ENCODE measurements at places on chromosomes 2 and 18. TPM values are rescaled to one million over a fixed set of nuclear protein-coding genes. Genes with fewer than 3 reads are reported as not detected.

Gene FOXD4L1
- total RNA-seq: 0.09 TPM

DNA sequence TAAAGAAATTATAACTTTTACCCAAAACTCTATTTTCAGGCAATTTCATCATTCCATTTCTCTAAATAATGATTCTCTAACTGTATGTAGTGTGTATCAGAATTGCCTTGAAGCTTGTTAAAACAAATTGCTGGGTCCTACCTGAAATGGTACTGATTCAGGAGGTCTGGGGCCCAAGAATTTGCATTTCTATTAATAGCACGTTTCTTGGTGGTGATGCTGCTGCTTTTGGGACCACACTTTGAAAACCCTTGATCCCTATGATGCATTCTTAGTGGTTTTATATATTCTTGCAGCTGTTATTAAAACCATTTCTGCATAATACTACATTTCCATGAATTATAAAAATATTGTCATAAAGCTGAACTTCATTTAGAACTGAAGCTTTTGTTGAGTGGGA is 140.7 kb downstream of the NCK2 start:
- no peak overlapping the region for H3K4me3 ChIP-seq
- H3K36me3 ChIP-seq: peaks cover 6% of the 10 kb centered on the region
- no peaks in the 10 kb centered on the region for H3K27me3 ChIP-seq
- peak overlapping the region; percentile 80 for H3K27ac ChIP-seq
- DNase-seq: no peak

DNA sequence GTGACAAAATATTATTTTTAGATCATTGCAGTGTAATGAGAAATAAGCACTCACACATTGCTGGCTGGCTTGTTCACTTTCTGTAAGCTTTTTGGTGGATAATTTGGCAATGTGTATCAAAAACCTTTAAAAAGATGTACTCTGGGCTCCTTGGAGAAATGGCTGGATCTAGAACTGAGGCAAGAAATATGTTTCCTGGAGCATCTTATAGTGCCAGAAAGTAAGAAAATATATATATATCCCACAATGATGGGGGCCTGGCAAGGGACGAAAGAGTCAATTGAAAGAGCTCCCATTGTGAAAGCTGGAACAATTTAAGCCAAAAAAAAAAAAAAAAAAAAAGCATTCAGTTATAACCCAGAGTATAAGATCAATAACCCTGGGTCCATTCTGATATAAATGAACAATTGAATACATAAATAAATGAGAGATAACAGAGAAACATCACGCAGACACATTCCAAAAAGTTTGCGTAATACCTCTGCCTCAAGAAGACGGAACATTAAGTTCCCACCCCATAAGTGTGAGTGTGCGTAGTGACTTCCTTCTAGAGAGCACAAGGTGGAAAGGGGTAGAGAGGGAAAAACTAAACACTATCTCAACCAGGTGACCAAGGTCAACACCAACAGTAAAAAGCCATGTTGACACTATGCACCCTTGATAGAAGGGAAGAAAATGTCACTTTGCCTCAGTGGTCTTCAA is 77.5 kb downstream of the BIN1 start:
- H3K4me3 ChIP-seq: no peak overlapping the region
- no peak overlapping the region for H3K27ac ChIP-seq
- no peak for DNase-seq
- H3K4me1 ChIP-seq: peaks cover 15% of the 10 kb centered on the region

DNA sequence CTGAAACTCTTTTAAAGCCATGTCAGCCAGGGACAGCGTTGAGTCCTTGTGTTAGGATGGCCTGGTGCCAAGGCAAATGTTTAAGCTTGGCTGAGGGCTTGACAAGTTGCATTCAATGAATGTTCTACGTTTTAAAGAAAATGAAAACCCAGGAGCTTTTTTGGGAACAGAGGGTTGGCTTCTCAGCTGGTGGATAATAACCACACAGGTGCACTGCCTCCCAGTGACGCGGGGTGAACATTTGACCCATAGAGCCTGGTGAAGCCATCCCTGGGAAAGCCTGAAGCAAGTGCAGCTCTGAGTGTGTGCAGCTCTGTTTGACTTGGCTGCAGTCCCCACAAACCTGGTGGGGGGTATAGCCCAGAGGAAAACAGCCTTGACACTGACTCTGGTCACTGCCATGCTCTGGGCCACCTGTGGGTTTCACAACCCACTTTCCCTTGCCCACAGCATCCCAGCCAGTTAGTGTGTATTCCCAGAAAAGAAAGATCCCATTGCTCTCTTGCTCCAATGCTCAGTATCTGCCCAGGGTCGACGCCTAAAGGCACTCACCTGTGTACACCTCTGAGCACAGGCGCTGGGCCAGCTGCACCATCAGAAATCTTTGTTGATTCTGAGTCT is 874.9 kb downstream of the RNF144A start:
- no peaks in the 10 kb centered on the region for H3K27me3 ChIP-seq
- H3K4me1 ChIP-seq: no peaks in the 10 kb centered on the region
- H3K36me3 ChIP-seq: no peaks in the 10 kb centered on the region
- H3K27ac ChIP-seq: no peak overlapping the region

GRCh38 chr2:134745023-134745422 is 26.2 kb upstream of the TMEM163 start:
- H3K36me3 ChIP-seq: no peaks in the 10 kb centered on the region
- H3K27ac ChIP-seq: no peak overlapping the region
- H3K27me3 ChIP-seq: no peaks in the 10 kb centered on the region
- no peak overlapping the region for H3K4me3 ChIP-seq

- no peak overlapping the region for H3K4me3 ChIP-seq
- H3K36me3 ChIP-seq: no peaks in the 10 kb centered on the region
- H3K4me1 ChIP-seq: no peaks in the 10 kb centered on the region
These were observed 126.6 kb downstream of the UBE2E3 start for GRCh38 chr2:181106789-181107627.

Gene TIA1
- 38.9 TPM for total RNA-seq
